OCI-LY7 (cell line): ENCODE measurements at places on chromosomes 3 and 15. TPM values are rescaled to one million over a fixed set of nuclear protein-coding genes. Genes with fewer than 3 reads are reported as not detected.
A peak's percentile ranks its signal among the peaks of the same experiment; 100 is the strongest.

DNA sequence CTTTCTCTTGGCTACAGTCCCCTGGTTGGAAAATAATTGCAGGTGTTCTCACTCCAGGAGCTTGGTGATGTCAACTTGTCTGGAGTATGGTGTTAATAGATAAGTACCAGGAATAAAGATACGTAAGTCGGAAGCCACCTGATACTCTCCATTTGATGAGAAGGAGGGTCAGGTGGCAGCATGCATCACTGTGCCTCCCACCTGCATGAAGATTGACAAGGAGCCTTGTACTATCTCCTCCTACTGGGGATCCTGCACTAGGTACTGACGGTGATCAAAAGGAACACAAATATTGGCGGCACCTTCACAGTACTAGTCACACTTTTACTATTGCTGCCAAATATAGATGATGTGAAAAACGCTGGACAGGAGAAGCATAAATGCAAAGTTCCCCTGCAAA lies 32.6 kb upstream of the GABRB3 start:
- no peak for DNase-seq

DNA sequence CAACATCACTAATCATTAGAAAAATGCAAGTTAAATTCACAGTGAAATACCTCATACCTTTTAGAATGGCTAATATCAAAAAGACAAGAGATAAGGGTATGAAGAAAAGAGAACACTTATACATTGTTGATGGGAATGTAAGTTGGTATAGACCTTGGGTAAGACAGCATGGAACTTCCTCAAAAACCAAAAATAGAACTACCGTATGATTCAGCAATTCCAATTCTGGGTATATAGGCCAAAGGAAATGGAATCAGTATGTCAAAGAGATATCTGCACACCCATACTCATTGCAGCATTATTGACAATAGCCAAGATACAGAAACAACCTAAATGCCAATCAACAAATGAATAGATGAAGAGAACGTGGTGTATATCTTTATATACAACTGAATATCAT lies 166.8 kb upstream of the LRRN1 start:
- no peak for DNase-seq

- DNase-seq = peak; percentile 90
Measured at GRCh38 chr15:34337557-34338306, at the start of gene SLC12A6. Gene SLC12A6, minus strand, starts transcription at chr15:34337781. Its CDS starts 1,101 bp downstream, at chr15:34336680.

The IQCB1 gene
- total RNA-seq = 94.3 and 100 TPM in 2 replicates

The MYL3 gene
- total RNA-seq = not detected in 2 replicates

DNA sequence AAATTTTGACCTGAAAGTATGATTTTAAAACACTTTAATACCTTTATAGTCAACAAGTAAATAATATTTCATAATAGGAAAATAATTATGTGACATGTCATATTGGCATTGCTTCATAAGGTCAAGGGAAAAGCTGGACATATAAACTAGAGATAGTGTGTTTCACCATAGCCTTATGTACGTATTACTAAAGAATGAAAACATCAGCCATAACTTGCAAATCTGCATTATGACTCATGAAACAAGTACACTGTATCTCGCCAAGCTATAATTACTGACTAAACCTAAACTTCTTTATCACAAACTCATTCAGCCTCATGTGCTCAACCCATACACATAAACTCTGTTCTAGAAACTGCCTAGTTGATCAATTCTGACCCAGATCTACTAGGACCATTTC lies 950.1 kb downstream of the FHIT start:
- DNase-seq = no peak

GRCh38 chr15:72205273-72205672 lies 7.7 kb upstream of the GRAMD2A start:
- no peak for DNase-seq

DNA sequence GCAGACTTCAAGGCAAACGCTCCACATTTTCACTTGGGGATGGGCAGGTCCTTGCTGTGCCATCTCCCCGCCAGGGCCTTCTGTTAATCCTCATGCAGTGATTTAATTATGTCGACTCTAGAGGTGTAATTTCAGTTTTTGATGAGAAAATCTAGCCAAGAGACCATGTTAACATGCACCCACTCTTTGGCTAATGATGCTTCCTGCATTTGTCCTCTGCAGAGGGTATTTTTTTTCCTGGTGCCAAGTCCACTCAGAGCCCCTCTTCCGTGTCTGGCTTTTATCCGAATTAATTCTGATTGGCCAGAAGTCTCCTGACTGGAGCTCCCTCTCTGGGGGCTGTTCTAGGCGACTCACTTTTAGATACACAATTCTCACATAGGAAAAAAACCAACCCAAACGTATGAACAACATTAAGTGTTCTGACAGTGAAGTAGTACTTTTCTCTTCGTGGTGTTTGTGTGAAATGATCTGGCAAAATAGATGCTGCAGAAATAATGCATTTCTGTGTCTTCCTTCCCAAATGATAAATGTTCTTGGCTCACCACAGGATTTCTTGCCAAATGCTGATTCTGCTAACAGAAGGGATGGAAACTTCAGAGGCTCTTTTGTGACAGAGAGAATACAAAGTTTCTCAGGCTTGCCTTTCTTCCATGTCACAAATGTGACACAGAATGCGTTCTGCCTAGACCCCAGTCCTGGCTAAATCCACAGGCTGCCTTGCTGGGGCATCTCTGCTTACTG lies 190.0 kb downstream of the CACNA2D3 start:
- DNase-seq = no peak

GRCh38 chr15:100898152-100898490 lies 18.5 kb downstream of the ALDH1A3 start:
- no peak for DNase-seq

DNA sequence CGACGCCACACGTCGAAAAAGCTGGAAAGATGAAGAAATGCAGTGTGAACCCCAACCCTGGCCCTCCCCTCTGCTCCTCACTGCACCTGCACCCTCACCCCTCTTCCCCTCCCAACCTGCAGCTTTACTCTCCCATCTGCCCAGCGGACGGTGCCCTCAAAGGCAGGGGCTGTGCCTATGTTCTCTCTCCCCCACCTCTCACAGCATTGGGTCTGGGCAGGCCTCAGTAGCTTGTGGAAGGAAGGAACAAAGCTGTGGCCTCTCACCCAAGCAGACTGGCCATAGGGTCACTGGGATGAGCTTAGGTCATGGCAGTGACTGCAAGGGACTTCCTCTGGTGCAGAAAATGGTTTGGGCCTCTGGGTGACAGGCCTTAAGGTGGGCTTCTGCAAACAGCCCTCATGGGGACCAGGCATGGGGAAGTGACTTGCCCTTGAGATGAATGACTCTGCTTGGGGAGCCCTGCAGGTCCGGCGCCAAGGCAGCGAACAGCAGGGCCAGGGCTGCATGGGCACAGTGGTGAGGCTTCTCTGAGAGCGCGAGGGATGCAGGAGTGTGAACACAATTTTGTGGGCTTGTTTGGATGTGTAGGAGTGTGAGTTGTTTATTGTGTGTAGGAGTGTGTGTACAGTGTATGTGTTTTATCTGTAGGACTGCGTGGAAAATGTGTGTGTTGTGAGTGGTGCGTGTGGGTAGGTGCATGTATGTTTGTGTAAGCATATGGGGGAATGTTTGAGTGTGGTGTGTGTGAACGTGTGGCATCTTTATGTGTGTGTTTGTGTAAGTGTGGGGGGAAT lies 29.2 kb downstream of the SRPRB start:
- DNase-seq = no peak

DNA sequence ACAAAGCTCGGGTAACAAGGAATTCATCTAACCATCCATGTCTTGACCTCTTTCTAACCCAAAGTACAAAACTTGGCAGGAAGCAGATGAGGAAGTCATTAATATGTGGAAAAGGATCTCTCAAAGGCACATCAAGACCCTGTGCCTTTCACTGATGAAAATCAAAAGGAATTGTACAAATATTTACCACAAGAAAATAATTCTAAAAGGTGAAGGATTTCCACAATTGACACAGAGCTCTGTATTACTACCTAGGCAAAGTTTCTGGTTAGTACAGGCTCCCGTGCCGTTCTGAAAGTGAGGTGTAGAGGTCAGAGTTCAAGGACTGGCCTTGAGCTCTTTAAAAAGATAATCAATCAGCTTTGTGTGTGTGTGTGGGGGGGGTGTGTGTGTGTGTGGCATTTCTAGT lies 239.7 kb upstream of the ICE2 start:
- DNase-seq = no peak

GRCh38 chr3:7305561-7305960 lies 444.6 kb downstream of the GRM7 start:
- no peak for DNase-seq

GRCh38 chr3:128625409-128625945 lies 25.1 kb downstream of the RPN1 start:
- no peak for DNase-seq

- no peak for DNase-seq
Measured at GRCh38 chr15:70415398-70415797, 317.7 kb upstream of the TLE3 start.

The TMOD2 gene
- 0.11 and 0.44 TPM in 2 replicates for total RNA-seq

The PRR20G gene
- total RNA-seq = not detected in 2 replicates

GRCh38 chr3:132004571-132004970 lies 30.2 kb downstream of the CPNE4 start:
- no peak for DNase-seq

DNA sequence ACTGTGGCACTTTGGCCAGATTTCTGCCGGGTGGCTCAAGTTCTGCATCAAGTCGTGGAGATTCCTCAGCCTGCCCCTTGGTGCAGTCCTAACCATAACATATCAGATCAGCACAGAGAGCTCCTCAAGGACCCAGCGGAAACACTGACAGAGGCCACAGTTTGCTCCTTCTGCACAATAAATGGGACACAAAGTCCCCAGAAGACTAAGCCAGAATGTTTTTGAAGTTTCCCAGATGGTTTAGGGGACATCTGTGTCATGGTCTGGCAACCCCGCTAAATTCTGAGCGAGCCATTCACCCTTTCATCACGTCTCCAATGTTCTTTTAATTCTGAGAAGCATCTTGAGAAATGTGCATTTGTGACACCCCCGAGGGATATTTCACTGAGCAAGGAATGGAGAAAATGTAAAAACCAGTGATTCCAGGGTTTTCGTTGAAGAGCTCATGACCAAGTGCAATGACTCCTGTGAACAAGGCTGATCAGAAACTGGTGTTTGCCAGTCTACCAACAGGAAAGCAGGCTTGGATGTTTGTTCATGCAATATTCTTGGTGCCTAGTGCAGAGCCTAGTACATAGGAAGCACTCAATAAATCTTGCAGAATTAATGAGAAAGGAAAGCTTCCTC lies 64.8 kb upstream of the LMCD1 start:
- no peak for DNase-seq

The PRRT3 gene
- total RNA-seq = 4.1 and 4.3 TPM in 2 replicates

The IL12A gene
- not detected in 2 replicates for total RNA-seq

The CCDC54 gene
- not detected in 2 replicates for total RNA-seq

DNA sequence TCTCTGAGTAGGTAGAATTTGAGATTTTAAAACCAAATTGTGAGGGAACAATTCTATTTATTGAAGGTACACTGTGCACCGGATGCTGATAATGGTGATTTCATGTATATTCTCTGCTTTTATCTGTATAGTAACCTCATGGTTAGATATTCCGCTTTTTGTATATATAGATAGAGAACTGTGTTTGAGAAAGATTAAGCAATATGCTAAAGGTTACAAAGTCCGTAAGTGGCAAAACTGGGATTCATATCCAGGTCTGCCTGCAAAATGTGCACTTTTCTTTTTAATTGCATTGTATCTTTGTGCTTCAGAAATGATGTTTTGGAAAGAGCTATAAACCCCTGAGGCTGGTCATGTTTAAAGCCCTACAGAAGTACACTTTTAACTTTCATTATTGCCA lies 635.4 kb upstream of the NECTIN3 start:
- no peak for DNase-seq

- DNase-seq = no peak
Measured at GRCh38 chr3:195877136-195877715, 31.1 kb downstream of the TNK2 start.

- DNase-seq = peak; percentile 89
Measured at GRCh38 chr3:184777566-184778356, 34.2 kb upstream of the VPS8 start.

GRCh38 chr3:24359645-24360462 lies 134.8 kb downstream of the THRB start:
- DNase-seq = no peak

GRCh38 chr3:42662037-42662812 lies 8.7 kb downstream of the ZBTB47 start:
- no peak for DNase-seq

- DNase-seq = no peak
Measured at GRCh38 chr3:185503521-185503920, 4.7 kb upstream of the TMEM41A start.

DNA sequence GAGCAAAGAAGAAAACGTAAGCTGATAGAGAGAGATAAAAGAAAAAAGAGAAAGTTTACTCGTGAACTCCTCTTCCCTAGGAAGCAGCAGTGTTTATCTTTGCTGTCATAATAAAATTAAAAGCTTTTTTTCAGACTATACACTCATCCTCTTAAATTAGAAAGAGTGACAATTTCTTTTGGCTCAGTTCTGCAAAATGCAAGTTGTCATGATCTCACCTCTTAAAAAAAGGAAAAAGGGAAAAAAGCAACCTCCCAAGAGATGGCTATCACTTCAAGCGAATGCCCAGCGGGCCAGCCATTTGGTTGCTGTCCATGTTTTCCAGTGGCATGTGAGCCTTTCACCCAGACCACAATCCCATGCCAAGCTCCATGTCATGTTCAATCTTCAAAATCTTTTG lies 7.0 kb upstream of the THBS1 start:
- DNase-seq = no peak

GRCh38 chr3:15427981-15428380 lies 583 bp downstream of the EAF1 start:
- DNase-seq = no peak

- peak; percentile 14 for DNase-seq
Measured at GRCh38 chr15:58182460-58183163, 44.4 kb downstream of the AQP9 start.

DNA sequence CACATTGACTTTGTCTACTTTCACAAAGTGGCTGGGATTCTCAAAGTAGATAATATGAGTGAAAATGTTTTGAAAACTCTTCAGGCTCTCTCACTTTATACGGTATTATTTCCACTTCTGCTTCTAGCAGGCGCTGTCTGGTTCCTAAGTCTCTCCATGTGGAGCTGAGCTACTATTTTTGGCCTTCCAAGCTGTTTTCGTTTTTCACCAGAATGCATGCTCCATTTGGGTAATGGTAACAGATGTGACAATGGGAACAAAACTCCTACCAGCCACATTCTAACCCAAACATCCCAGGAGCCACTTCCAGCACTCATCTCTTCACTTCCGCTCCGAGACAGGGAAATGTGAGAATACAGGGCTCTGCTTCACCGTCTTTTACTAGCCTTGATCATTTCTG lies 586.7 kb downstream of the NTRK3 start:
- DNase-seq = no peak

DNA sequence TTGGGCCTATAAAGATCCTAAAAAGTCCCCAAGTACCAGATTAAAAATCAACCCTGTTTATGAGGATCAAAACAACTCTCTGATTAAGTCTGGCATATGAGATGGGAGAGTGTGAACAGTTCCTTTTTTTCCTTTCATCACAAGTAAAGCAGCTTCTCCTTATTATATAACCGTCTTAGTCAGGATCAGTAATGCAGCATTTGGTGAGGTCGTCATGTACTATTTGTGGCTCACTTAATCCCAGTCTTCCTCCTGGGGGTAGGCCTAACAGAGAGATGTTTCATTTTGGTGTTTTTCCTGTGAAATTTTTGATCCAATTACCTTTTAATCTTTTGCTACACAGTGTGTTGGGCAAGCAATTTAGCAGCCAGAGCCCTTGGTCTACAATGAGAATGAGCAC lies 333.1 kb upstream of the KCNMB2 start:
- no peak for DNase-seq

GRCh38 chr3:49161808-49162530 lies 4.2 kb downstream of the CCDC71 start:
- no peak for DNase-seq

The CCDC39 gene
- not detected in 2 replicates for total RNA-seq
